A549 treated with ZK216348 at 1 μM for 4 hours (cell line): ENCODE measurements at places on chromosomes 7 and 10. TPM values are rescaled to one million over a fixed set of nuclear protein-coding genes. Genes with fewer than 3 reads are reported as not detected.

Gene IQUB
- total RNA-seq, result 0.06 to 0.10 TPM in 2 of 5 replicates, not detected in the others

Gene CHCHD3
- 72.6 to 98.1 TPM (median 80.7 TPM) in 5 replicates for total RNA-seq

Gene ZNF365
- 0.79 to 1.3 TPM (median 0.93 TPM) in 5 replicates for total RNA-seq

Gene HTR5A
- not detected in 5 replicates for total RNA-seq

Gene SLC12A9
- total RNA-seq, result 8.7 to 17.2 TPM (median 14.1 TPM) in 5 replicates

Gene RAB19
- not detected in 5 replicates for total RNA-seq
